ENCODE measurements at places on chromosomes 7 and 10.

GRCh38 chr10:122234416-122234815 is 36.7 kb upstream of the BTBD16 start:
- no peak for DNase-seq

DNA sequence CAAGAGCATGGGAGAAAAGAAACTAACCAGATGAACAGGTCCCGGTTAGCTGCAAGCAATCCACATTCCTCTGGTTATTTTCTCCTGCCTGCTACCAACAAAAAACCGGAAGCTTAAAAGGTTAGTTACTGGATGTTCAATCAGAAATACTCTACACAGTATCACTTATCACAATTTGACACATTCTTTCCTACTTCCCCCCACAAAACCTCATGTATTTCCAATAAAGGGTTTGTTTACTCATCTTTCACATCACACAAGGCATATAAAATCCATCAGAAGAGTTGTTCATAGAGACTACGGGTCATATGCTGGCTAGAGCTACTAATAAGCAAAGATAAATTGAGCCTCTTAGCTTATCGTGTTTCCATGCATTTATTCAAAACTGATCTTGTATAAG is 4.8 kb downstream of the SLC25A28 start:
- DNase-seq: no peak

- DNase-seq: no peak
These were observed 877.8 kb downstream of the ANKRD7 start for GRCh38 chr7:119102291-119102690.

DNA sequence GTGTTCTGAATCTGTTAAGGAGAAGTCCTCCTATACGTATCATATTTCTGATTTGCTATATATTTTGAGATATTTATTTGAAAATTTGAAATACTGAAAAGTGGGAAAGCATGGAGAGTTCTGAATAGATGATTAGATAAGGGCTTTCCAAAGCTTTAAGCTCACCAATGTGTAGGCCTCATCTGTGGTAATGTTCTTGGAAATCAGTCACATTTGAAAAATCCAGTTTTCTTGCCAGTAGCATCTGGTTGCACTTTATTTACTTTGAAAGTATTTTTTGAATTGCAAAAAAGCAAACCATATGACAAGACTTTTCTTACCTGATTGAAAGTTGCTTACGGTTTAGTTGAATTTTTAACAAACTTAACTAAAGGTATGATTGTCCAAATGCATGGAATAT is 21.7 kb downstream of the ADD3 start:
- DNase-seq: no peak

DNA sequence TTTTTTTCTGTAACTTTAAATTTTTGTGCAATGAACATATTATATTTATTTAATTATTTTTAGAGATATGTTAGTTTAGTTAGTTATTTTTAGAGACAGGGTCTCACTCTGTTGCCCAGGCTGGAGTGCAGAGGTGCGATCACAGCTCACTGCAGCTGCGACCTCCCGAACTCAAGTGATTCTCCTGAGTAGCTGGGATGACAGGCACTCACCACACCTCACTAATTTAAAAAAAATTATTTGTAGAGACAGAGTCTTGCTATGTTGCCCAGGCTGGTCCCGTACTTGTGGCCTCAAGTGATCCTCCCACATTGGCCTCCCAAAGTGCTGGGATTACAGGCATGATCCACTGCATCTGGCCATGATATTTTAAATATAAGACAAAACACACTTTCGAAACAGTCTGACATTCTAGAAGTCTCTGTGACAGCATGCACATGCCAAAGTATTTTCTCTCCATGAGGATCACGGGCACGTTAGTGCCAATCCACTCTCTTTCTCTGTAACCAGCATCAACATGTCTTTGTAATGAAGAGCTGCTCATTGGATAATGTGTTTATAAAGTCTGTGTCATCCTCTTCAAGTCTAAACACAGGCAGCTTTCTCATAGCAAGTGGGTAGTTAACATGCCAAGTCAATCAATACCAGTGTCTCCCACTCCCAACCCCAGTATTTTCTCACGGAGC is 137.4 kb downstream of the GLI3 start:
- no peak for DNase-seq

DNA sequence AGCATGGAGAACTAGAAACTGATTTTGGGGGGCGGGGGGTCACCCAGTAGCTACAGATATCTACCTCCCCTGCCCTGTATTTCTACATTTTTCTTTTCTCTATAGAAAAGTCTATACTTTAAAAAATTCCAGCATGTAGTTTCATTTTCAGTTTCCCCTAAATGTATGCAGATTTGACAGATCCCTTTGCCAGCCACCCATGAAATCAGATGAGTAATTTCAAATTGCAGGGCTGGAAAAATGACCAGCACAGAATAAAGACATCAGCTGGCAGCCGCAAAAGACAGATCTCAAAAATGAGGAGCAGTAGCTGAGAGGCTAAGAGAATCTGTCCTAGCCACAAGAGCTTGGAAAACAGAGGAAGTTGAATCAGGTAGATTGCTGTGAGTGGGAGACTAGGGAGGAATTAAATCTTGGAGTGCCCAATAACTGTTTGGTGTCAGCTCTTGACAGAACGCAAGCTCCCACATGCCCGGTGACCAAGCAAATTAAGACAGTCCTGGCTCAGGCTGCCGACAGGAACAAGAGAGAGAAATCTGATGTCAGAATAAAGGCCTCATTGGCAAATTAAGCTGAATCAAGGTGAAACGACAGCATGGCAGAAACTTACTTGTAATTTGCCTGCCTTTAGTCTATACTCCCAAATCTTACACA is 24.5 kb downstream of the ADRB1 start:
- DNase-seq: no peak

- no peak for DNase-seq
These were observed 78.0 kb downstream of the PLXNA4 start for GRCh38 chr7:132498319-132498718.

- DNase-seq: no peak
These were observed 229.6 kb downstream of the BAMBI start for GRCh38 chr10:28906934-28907333.

- no peak for DNase-seq
These were observed 1.3 kb downstream of the KAZALD1 start for GRCh38 chr10:101063050-101063525.

DNA sequence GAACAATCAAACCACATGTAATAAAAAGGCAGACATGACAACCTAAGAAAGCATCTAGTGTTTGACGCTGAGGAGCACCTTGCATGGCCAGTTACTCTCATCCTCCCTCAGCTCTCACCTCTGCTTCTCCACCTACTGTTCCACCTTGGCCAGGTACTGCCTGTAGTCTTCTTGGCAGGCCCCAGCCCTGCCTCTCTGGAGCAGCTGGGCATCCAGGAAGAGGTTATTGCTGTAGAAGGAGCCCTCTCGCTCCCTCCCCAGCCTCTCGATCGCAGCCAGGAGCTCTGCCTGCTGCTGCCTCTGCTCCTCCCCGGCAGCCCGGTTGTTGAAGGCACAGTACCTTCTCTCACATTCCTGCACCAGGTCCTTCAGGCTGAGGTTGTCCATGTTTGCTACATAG is 9.7 kb downstream of the GIMAP5 start:
- no peak for DNase-seq

- DNase-seq: no peak
These were observed 1.9 kb upstream of the GAL3ST4 start for GRCh38 chr7:100170101-100170897.

DNA sequence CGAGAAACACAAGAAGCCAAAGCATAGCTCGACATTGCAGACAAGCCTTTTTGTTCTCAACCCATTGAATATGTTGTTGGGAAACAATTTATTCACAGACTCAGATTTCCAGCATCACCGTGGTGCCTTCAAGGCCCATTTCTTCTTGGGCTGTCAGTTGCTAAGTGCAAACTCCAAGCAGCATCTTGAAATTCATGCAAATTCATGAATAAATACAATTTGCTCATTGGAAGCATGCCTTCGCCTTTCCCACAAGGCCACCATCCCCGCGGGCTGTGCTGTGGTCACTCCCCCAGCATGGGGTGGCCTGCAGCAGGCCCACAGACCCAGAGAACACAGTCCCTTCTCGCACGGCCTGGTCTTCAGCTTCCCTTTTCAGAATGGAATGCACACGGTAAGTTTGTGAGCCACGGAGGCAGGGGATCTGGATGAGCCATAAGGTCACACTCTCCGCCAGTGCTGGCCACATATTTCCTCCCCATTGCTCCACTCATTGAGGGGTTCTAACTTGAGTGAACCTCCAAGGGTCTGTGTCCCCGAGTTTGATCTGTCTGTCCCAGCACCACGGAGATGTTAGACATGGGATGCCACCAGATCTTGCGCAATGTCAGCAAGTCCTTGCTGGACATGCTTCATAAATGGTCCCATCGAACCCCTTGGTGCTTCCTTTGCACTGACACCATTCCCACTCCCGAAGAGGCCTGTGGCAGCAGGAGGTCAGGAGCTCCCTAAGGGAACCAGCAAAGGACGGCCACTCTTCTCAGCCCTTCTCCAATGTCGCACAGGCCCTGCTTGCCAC is 109.5 kb downstream of the GFRA1 start:
- no peak for DNase-seq

GRCh38 chr7:80999100-80999499 is 80.2 kb upstream of the SEMA3C start:
- DNase-seq: no peak

- DNase-seq: no peak
These were observed 55.9 kb downstream of the ETV1 start for GRCh38 chr7:13933536-13933935.

- DNase-seq: no peak
These were observed 203.7 kb downstream of the POU6F2 start for GRCh38 chr7:39181398-39181797.

DNA sequence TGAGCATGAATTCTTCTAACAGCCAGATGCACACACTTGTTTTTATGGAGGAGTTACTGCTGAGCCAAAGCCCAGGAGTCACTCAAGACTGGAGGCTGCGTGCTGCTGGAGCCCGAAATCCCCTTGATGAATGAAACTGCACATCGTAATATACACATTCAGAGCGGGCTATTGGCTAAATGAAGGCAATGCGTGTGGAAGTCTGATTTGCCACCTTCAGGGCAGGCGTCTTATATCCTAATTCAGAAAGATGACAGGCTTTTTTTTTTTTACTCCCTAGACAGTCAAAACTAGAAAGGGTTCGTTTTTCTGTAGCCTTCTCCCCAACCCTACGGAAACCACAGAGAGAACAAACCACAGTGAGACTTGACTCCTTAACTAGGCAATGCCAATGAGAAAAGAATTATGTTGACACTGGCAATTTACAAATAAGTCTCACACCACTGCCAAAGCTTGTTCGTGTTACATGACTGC is 227.2 kb upstream of the KLF14 start:
- DNase-seq: peak; percentile 65

DNA sequence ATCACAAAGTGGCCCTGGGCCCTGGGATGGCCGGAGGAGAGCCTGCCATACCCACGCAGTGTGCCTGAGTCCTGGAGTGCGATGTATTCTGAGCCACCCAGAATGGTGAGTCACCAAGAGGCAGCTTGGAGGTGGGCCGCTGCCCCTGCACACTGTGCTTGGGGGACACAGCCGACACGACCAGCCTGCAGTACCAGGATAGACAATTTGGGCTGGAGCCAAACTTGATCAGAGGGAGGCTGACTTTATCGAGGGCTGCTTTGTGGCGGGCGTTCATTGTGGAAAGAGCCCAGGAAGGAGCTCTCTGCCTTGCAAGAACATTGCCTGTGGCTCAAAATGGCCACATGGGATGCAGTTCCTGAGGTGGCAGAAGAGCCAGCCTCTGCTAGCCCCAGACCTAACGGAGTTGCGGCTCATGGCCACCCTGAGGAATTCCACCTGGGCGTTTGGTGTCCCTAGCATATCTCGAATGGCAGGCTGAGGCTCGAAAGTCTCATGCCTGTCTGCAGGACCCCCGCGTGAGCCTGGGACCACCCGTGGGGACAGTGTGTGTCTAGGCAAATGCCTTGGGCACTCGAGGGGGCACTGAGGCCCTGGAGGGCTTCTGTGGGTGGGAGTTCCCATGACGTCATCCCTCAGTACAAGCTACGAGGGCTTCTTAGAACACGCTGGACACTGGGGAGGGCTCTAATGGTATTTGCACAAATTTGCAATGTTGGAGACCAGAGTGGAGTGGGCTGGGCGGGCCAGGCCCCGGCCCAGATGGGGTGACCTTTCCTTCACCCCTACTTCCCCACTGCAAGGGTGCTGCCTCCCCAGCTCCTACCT is 79.7 kb downstream of the LHPP start:
- no peak for DNase-seq

DNA sequence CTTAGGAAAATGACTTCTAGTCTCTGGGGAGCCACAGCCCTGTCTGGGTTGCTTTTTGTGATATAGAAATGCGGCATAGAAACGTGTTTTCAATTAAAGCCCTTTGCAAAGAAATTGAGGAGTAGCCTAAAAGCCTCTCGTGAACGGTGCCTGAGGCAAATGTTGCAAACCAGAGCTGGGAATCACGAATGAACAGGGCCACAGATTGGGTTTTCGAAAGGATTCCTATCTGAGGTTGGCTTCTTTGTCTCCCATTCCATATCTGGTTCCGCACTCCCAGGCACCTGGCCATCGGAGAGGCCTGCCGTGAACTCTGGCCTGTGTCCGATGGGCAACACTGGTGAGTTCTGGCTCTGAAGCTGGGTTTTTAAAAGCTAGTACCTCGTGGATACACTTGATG is 221.6 kb downstream of the TCF7L2 start:
- no peak for DNase-seq

DNA sequence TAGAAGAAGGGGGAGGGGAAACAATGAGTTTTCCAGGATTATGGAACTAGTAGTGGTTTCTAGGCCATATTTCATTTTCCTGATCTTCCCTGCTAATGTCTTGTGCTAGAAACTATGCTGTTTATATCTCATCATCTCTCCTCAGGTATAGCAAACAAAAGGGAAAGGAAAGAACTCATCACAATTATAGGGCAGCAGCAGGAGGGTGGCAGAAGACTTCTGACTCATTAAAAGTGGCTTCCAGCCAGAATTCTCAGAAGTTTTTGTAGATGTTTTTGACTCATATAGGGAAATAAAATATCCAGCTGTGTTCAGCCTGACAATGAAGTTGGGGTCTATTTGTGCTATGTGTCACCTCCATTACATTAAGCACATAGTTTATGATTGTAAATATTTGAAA is 6.5 kb downstream of the AHR start:
- DNase-seq: no peak

- DNase-seq: no peak
These were observed 490.6 kb downstream of the CCSER2 start for GRCh38 chr10:84818961-84819360.

DNA sequence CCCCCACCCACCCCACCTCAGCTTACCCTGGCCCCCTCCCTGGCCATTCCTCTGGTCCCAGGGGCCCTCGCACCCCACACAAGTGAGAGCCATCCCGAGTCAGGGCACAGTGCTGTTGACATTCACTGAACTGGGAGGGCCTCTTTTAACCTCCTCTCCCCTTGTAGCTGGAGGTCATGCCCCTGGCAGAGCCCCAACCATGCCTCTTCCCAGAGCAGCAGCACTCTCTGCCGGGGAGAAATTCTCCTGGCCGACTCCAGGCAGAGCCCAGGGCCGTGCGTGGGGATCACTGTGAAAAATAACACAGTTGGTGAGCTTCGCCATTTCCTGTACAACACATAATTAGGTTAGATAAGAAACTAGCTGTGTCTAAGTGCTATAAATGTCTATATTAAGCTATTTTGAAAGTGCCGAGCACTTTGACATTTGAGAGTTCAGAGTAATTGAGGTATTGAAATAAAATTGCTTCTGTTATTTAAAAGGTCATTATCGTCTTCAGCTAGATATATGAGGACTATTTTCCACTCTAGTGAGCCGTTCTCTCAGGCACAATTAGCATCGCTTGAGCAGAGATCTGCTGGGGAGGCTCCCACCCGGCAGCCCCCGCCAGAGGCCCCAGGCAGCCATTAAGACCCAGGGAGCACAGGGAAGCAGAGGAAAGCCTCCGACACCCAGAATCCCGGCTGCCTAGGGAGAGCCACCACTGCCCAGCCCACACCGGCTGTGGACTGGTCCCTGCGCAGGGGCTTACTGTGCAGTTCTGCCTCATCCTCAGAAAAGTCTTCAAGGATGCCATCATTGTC is 62.4 kb upstream of the LRRC18 start:
- no peak for DNase-seq

Measured in stimulated activated CD4-positive, alpha-beta T cell treated with anti-CD3 and anti-CD28 coated beads, Interleukin-1b, Interleukin-23, amount 100 ng/mL, for 24 hours (primary cell).